ENCODE measurements at places on chromosomes 1 and 21.

- no peak for DNase-seq
These were observed 5.6 kb downstream of the WRAP73 start for GRCh38 chr1:3644273-3644672.

DNA sequence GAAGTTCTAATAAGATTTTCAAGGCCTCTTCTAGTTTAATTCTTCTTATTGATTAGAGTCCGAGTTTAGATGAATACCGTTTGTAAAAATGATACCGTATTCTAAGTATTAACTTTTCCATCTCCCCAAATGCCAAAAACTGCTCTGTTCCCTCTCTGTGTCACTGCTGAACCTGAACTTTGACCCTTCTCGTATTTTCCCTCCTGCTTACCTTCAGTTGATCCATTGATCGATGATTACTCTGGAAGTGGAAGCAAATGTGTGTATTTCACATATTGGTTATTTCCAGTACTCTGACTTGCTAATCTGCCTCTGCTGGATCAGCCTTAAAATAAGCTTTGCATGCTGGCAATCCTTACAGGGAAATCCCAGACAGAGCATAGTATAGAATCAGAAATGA, 68.5 kb downstream of the KIF1B start:
- DNase-seq = no peak

- DNase-seq = no peak
These were observed 11.1 kb upstream of the GJB5 start for GRCh38 chr1:34743775-34744174.

GRCh38 chr1:154236855-154237254, 16.1 kb downstream of the UBAP2L start:
- no peak for DNase-seq

DNA sequence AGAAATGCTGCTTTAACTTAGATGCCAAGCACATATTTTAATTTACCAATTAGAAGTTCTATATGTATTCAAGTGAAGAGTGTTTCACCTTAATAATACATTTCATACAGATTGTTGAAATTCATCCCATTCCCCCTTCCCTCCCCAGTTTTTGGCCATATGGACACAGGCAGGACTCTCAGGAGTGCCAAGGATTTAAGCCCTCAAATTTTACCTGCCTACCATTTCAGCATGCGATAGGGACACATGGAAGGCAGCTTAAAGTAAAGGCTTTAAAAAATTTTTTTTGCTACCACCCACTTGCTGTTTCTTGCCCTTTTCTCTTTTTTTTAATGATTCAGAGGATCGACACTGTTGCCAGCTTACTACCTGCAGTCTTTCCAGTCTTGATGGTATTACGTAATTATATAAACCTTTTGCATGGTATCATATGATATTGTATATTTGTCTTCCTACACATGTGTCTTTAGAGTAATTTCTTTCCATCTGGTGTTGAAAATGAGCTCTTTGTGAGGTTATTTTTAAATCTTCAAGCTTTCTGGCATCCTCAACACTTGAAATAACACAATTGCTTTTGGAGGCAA, 7.0 kb downstream of the EPB41 start:
- no peak for DNase-seq
